ENCODE measurements at places on chromosomes 3 and 15.

DNA sequence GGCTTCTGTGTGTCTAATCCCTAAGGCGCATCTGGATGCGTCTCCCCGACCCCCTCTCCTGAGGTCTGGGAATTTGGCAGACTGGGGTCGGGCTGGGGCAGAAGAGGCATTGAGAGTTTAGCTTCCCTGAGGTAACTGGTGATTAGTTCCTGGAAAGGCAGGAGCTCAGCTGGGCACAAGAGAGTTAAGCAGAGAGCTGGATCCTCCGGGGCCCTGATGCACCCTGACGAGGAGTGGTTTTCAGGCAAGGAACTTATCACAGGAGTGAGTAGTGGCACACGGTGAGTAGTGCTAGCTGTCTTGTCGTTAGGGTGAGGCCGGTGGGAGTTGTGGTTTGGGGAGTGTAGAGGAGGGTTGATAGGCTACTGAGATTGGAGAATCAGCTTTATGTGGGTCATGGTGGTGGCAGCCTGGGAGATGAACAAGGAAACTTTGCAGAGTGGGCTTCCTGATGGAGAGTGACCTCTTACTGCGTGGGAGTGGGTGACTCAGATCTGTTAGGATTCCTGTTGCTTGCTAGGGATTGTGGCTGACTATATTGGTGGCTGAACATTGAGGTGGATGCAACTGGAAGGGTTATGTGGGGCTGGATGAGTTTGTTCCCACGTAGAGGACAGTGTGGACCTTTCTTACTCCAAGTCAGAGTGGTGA, 897 bp downstream of the RAD54L2 start:
- peak overlapping the region; percentile 86 for H3K4me3 ChIP-seq
- H3K27me3 ChIP-seq = no peaks in the 10 kb centered on the region
- H3K27ac ChIP-seq = peak overlapping the region; percentile 92
- H3K4me1 ChIP-seq = peaks cover 18% of the 10 kb centered on the region

GRCh38 chr3:178325330-178325729, 210.9 kb upstream of the KCNMB2 start:
- no peak overlapping the region for H3K27ac ChIP-seq
- DNase-seq = no peak
- H3K27me3 ChIP-seq = no peaks in the 10 kb centered on the region
- no peaks in the 10 kb centered on the region for H3K36me3 ChIP-seq
- no peak overlapping the region for H3K4me3 ChIP-seq

- H3K4me1 ChIP-seq = no peaks in the 10 kb centered on the region
- DNase-seq = no peak
- H3K36me3 ChIP-seq = no peaks in the 10 kb centered on the region
- H3K27ac ChIP-seq = no peak overlapping the region
- no peaks in the 10 kb centered on the region for H3K27me3 ChIP-seq
These were observed 33.4 kb upstream of the STIMATE start for GRCh38 chr3:52930748-52931147.

- peaks cover 5% of the 10 kb centered on the region for H3K36me3 ChIP-seq
- DNase-seq = no peak
- peaks cover 3% of the 10 kb centered on the region for H3K27me3 ChIP-seq
- peak overlapping the region; percentile 97 for H3K27ac ChIP-seq
These were observed 1.9 kb downstream of the SLC33A1 start for GRCh38 chr3:155852341-155852740.

DNA sequence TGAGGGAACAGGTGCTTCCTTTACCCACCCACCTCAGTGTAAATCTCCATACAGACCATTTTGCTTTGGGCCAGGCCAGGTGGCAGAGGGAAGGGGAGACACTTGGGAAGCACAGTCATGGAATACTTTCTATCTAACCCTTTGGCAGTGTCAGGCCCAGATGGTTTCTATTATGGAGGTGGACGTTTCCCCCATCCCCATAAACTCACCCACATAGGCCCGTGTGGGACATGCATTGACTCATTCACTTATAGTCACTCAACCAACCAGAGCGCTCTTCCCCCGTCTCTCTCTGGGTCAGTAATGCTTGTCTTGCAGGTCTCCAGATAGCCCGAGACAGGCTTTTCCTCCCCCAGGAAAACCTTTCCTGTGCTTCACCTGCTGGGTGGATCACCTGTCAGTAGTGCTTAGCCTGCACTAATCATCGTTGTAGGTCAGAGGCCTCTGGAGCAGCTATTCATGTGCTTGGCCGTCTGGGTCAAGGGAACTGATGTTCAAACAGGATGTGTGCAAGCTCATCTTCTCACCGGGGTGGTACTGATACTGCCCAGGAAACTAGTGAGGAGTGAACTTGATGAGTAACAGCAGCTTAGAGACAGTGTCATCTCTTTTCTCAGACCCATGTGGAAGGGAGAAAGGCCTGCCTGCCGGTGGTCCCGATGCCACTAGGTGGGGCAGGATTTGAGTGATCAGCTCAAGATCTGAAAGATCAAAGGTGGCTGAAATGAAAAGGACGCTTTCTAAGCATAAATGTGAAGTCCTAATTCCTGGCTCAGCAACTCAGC, 67.1 kb downstream of the CEMIP start:
- H3K4me3 ChIP-seq = no peak overlapping the region
- no peaks in the 10 kb centered on the region for H3K36me3 ChIP-seq
- H3K27me3 ChIP-seq = peaks cover 50% of the 10 kb centered on the region
- H3K4me1 ChIP-seq = no peaks in the 10 kb centered on the region
- DNase-seq = no peak

GRCh38 chr15:91122296-91122695, 22.2 kb downstream of the SV2B start:
- H3K27ac ChIP-seq = no peak overlapping the region
- peaks cover 3% of the 10 kb centered on the region for H3K4me1 ChIP-seq
- peaks cover 42% of the 10 kb centered on the region for H3K27me3 ChIP-seq

DNA sequence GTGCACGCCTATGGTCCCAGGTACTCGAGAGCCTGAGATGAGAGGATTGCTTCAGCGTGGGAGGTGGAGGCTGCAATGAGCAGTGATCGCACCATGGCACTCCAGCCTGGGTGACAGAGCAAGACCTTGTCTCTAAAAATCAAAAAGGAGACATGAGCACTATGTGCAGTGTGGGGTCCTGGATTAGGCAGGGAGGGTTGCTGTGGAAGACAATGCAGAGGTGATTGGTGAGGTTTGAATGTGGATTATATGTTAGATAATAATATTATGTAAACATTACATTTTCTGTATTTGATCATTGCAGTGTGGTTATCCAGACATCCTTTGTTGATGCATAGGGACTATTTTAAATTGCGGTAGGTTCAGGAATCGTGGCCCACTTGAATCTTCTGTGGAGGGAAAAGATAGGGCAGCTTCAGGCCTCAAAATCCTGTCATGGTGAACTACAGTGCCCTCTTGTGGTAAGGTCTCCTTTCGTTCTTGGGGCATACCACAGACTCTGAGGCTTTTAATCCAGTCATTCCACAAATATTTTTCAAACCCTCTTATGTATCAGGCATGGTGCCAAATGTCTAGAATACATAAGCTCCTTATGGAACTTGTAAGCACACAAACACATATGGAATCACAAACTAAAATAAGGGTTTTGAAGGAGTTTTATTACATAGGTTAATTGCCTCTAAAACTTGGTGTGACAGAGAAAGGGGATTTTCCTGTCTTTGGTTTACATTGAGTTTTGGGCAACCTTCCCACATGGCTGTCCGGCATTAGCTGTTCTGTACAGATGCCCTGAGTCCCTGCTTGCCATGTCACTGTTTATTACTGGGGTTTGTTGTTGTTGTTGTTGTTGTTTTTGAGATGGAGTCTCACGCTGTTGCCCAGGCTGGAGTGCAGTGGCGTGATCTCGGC, 37.7 kb downstream of the GPD1L start:
- no peak overlapping the region for H3K4me3 ChIP-seq
- H3K27ac ChIP-seq = peak overlapping the region; percentile 66
- peaks cover 36% of the 10 kb centered on the region for H3K4me1 ChIP-seq
- H3K36me3 ChIP-seq = no peaks in the 10 kb centered on the region
- peak; percentile 44 for DNase-seq

- peak; percentile 48 for DNase-seq
- H3K4me1 ChIP-seq = peaks cover 21% of the 10 kb centered on the region
These were observed 1.5 kb downstream of the C2CD4A start for GRCh38 chr15:62068071-62068809.

GRCh38 chr15:37083610-37084009, 16.7 kb downstream of the MEIS2 start:
- H3K4me1 ChIP-seq = peaks cover 90% of the 10 kb centered on the region
- no peak overlapping the region for H3K4me3 ChIP-seq
- peaks cover 42% of the 10 kb centered on the region for H3K36me3 ChIP-seq
- H3K27me3 ChIP-seq = no peaks in the 10 kb centered on the region
- peak overlapping the region; percentile 87 for H3K27ac ChIP-seq

DNA sequence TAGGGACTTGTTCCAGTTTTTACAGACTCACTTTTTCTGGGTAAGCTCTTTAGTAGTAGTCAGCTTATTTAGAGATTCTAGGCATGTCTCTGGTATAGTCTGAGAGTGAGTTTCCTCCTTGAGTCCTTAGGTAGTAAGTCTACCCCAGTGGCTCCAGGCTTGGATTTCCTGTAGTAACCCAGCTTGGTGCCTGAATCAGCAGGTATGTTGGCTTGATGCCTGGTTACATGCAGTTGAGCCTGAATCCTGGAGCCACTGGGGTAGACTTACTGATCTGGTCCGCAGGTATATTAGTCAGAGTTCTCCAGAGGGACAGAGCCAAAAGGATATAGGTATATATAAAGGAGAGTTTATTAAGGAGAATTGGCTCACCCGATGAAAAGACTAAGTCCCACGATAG, 85.8 kb upstream of the RBMS3 start:
- peaks cover 3% of the 10 kb centered on the region for H3K36me3 ChIP-seq
- no peak for DNase-seq
- no peaks in the 10 kb centered on the region for H3K4me1 ChIP-seq
- no peaks in the 10 kb centered on the region for H3K27me3 ChIP-seq
- no peak overlapping the region for H3K4me3 ChIP-seq

DNA sequence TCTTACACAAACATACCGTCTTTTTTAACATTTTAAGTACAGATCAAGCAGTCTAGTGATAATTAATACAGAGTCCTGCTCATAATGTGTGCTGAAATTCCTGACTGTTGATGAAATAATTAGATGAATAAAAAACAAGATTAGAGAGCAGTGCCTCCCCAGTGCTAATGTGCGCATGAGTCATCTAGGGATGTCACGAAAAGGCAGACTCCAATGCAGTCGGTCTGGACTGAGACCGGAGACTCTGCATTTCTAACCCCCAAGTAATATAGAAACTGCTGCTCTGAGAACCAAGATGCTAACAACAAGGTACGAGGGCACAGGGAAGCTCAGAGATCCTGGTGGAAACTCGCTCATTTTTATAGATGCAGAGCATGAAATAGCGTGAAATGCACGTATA, 61.4 kb downstream of the COL8A1 start:
- H3K36me3 ChIP-seq = no peaks in the 10 kb centered on the region
- H3K4me3 ChIP-seq = no peak overlapping the region
- H3K4me1 ChIP-seq = peaks cover 19% of the 10 kb centered on the region
- peak overlapping the region; percentile 8 for H3K27ac ChIP-seq

DNA sequence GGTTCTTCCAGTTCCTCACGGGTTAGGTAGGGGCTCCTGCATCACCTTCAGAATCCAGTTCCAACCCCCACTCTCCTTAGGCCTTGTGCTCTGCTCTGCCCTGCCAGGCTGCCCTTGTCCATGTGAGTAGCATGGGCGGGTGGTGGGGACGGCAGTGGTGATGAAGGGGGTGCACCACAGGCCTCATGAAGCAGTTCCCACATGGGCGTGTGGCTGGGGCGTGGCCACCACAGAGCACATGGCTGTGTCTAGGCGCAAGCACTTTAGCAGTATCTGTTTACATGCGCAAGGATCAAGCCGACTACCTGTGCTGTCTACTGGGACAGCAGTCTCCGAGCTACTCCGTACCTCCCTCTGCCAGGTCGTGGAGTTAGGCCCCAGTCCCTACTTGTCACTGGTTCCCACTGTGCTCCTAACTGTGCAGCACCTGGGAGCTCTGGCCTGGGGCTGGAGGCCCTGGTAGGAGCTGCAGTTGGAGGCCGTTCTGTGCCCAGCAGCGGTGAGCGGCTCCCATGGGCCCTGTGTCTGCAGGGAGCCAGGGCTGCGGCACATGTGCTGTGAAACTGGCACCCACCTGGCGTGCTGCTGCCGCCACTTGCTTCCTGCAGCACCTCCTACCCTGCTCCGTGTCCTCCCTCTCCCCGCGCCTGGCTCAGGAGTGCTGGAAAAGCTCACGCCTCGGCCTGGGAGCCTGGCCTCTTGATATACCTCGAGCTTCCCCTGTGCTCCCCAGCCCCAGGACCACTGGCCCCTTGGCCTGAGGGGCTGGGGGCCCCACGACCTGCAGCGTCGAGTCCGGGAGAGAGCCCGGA, 53.5 kb downstream of the PLXNA1 start:
- no peaks in the 10 kb centered on the region for H3K4me1 ChIP-seq
- H3K4me3 ChIP-seq = no peak overlapping the region
- H3K27ac ChIP-seq = no peak overlapping the region
- no peak for DNase-seq

GRCh38 chr15:52734329-52734728, 55.1 kb upstream of the ATOSA start:
- H3K27ac ChIP-seq = no peak overlapping the region
- H3K36me3 ChIP-seq = no peaks in the 10 kb centered on the region
- H3K27me3 ChIP-seq = peaks cover 7% of the 10 kb centered on the region

DNA sequence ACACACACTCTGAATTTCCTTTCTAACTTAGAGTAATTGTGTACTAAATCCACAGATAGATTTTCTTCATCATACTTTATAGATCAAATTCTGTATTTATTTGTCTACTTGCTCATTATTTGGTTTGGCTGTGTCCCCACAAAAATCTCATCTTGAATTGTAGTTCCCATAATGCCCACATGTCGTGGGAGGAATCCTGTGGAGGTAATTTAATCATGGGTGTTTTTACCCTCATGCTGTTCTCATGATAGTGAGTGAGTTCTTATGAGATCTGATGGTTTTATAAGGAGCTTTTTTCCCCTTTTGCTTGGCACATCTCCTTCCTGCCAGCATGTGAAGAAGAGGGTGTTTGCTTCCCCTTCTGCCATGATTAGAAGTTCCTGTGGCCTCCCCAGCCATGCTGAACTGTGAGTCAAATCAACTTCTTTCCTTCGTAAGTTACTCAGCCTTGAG, 198.3 kb upstream of the TGFBR2 start:
- no peaks in the 10 kb centered on the region for H3K27me3 ChIP-seq
- H3K4me1 ChIP-seq = peaks cover 26% of the 10 kb centered on the region
- H3K27ac ChIP-seq = no peak overlapping the region
- H3K36me3 ChIP-seq = no peaks in the 10 kb centered on the region
- no peak for DNase-seq
- no peak overlapping the region for H3K4me3 ChIP-seq

Measured in mesothelial cell of epicardium (in vitro differentiated cells).